Neural crest cell (in vitro differentiated cells): ENCODE measurements at places on chromosomes 11 and 22. TPM values are rescaled to one million over a fixed set of nuclear protein-coding genes. Genes with fewer than 3 reads are reported as not detected.

DNA sequence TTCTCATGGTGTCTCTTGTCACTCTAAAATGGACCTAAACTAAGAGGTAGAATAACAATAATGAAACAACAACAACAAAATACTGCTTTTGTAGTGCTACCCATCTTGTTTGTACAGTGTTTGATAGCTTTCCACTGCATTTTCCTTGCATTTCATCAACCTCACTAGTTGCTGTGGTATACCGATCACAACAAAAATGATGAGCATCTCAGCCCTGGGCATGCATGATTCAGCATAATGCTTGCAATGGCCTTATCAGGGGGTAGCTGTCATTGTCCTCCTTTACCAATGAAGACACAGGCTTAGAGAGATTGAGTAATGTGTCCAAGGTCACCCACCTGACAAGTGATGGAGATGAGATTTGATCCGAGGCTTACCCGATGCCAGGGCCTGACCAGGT lies 682.5 kb downstream of the NTM start:
- DNase-seq = no peak

DNA sequence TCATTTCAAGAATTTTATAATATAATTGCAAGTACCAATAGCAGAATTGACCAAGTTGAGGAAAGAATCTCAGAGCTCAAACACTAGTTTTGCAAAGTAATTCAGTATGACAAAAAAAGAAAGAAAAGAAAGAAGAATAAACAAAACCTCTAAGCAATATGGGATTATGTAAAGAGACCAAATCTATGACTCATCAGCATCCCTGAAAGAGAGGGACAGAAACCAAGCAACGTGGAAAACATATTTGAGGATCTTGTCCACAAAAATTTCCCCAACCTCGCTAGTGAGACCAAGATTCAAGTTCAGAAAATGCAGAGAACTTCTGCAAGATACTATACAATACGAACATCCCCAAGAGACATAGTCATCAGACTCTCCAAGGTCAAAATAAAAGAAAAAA lies 203.7 kb upstream of the DDI1 start:
- no peak for DNase-seq

GRCh38 chr22:17941471-17942406 lies 82.6 kb downstream of the MICAL3 start:
- no peak for DNase-seq

Gene ZDHHC8
- total RNA-seq = 82.1 and 98.9 TPM in 2 replicates

Gene MLC1
- total RNA-seq = 2.0 and 3.3 TPM in 2 replicates

Gene MS4A3
- not detected in 2 replicates for total RNA-seq

Gene TNNT3
- not detected in 2 replicates for total RNA-seq

Gene FAM180B
- 0.35 and 0.50 TPM in 2 replicates for total RNA-seq

Gene YPEL1
- 19.5 and 20.9 TPM in 2 replicates for total RNA-seq

Gene C11orf52
- total RNA-seq = not detected in 2 replicates

Gene MS4A7
- not detected in 2 replicates for total RNA-seq
